ENCODE measurements at places on chromosomes 2 and 18.

GRCh38 chr2:147763861-147764260 lies 81.0 kb upstream of the ACVR2A start:
- no peak for DNase-seq
- H3K36me3 ChIP-seq, result no peaks in the 10 kb centered on the region
- no peak overlapping the region for H3K27ac ChIP-seq
- no peak overlapping the region for H3K4me3 ChIP-seq

DNA sequence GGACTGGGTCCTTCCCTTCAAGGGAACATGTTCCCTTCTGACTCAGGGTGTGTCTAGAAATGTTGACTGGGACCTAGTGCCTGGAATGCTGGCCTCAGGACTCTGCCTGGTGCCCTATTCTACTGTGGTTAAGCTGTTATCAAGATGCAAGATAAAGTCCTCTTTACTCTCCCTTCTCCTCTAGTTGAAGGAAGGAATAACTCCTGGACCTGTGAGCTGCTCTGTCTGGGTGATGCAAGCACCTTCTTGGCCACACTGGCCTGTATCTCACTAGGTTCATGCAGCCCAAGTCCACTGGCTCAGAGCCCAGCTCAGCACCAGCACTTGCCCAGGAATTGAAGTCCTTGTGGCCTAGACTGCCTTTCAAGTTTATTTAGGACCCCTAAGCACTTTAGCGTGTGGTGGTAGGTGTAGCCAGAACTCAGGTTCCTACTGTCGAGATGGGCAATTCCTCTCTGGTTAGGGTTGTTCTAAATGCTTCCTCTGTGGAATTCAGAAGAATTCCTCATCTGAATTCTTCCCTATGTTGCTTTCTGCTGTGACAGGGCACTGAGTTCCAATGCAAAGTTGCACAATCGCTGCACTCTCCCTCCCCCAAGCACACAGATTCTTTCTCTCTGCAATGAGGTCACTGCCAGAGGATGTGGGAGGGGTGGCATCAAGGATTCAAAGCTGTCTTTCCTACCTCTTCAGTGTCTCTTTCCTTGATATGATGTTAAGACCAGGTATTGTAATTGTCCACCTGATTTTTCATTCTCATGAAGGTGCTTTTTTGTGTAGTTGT lies 54.7 kb downstream of the VWC2L start:
- H3K4me1 ChIP-seq, result no peaks in the 10 kb centered on the region
- DNase-seq, result no peak
- no peak overlapping the region for H3K27ac ChIP-seq
- no peak overlapping the region for H3K4me3 ChIP-seq

DNA sequence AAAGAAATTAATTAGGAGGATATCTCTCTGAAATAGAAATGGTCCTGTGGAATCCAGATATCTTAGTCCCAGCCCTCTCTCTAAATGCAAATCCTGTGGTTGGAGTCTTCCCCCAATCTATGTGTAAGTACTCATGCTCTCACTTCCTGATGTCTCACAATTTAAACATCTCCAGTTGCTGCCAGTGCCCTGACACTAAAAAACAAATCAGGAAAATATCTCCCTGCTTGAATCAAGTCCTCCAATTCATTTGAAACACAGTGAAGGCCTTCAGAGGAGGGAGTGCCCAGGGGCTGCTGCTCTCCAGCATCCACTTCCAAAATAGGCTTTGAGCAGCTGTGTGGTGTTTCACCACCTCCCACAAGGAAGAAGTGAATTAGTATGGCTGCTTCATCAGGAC lies 413.8 kb downstream of the RAD51AP2 start:
- no peaks in the 10 kb centered on the region for H3K27me3 ChIP-seq
- H3K27ac ChIP-seq, result no peak overlapping the region
- DNase-seq, result no peak
- no peaks in the 10 kb centered on the region for H3K36me3 ChIP-seq
- no peaks in the 10 kb centered on the region for H3K4me1 ChIP-seq

DNA sequence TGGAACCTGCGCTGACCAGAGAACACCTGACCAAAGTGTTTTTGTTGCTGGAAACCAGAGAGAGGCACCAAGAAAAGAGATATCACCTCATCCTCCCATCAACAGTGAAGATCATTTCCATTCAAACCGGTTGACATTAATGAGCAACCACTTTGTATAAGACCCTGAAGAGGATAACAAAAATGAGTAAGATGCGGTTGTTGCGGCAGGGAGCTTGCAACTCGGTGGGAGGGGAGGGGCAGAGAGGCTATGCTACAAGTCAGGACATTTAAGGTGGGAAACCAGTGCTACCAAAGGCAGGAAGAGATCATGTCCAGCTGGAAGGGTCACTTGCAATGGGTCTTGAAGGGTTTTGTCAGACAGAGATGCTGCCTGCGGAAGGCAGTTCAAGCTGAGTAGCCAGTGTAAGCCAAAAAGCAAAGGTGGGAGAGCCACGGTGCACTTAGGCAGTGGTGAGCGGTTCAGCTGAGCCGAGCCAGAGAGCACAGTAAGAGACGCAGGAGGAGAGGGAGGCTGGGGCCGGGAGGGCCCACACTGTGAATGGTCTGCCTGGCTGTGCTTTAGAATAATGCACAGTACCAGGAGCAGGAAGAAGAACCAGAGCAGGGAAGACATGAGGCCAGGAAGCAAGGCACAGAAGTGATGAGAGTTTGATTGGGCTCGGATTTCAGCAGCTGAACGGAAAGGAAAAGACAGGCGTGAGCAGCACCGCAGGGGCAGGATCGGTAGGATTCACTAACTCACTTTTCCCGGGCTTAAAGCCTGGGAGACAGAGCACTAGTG lies 24.4 kb upstream of the DTNB start:
- H3K27me3 ChIP-seq, result peaks cover 15% of the 10 kb centered on the region
- no peak for DNase-seq
- no peaks in the 10 kb centered on the region for H3K36me3 ChIP-seq
- H3K4me1 ChIP-seq, result peaks cover 2% of the 10 kb centered on the region
- H3K4me3 ChIP-seq, result no peak overlapping the region

GRCh38 chr2:64837925-64838641 lies 151.1 kb upstream of the SLC1A4 start:
- H3K27me3 ChIP-seq, result peaks cover 17% of the 10 kb centered on the region
- peaks cover 14% of the 10 kb centered on the region for H3K4me1 ChIP-seq
- DNase-seq, result no peak
- H3K27ac ChIP-seq, result peak overlapping the region; percentile 33

Measured in activated naive CD4-positive, alpha-beta T cell treated with anti-CD3 and anti-CD28 coated beads, Interleukin-2, amount 10 ng/mL, durations not matched to agents 7 days and 5 days (primary cell).